ENCODE measurements at places on chromosomes 16 and 17. TPM values are rescaled to one million over a fixed set of nuclear protein-coding genes. Genes with fewer than 3 reads are reported as not detected.

Gene HSF5
- total RNA-seq: 0.11 TPM

Gene TBC1D26
- 2.9 TPM for total RNA-seq

Gene EVI2B
- not detected for total RNA-seq

Gene PTX4
- total RNA-seq: not detected

Gene TMEM235
- total RNA-seq: not detected

- DNase-seq: no peak
These were observed 62.8 kb upstream of the GCSH start for GRCh38 chr16:81158964-81159363.

GRCh38 chr16:2468233-2468724 is 2.8 kb upstream of the NTN3 start:
- no peak for DNase-seq

GRCh38 chr17:17890773-17891759 is 54.3 kb upstream of the SREBF1 start:
- peak; percentile 39 for DNase-seq

DNA sequence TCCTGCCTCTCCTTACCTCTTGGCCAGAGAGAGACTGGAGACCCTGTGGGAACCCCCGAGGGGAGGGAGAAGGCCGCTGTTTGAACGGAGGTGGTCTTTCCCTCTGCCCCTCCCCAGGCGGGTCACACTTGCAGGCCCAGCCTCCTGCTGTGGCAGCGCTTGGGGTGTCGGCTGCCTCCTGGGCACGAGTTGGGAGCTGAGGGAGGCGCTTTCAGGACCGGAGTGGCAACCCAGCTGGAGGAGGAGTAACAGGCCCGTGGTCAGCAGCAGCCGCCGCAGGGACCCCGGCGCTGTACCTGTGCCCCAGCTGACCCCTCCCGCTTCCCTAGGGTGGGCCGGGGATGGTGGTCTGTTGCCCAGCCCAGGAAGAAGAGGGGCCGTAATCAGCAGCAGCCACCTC is 278.3 kb downstream of the SEC14L1 start:
- DNase-seq: no peak

DNA sequence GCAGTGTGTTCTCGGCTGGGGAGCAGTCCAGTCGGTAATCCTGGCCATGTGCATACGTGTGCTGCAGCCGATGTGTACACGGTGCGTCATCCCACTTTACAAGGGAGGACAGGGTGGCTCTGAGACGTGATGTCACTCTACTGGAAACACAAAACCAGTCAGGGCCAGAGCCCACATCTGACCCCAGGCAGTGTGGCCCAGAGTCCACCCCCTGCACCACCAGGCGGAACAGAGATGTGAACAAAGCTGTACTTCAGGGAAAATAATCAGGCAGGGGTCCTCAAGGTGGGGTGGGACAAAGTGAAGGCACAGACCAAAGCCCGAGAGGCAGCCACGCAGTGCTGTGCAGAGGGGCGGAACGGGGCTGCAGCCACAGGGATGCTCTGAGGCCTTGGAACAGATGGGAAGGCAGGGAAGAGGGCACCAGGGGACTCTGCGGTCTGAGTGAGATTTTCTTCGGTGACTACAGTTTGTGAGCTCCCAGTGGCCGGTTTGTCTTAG is 181.5 kb downstream of the ZNF423 start:
- DNase-seq: no peak

GRCh38 chr17:29764748-29765147 is 142.0 kb upstream of the CORO6 start:
- no peak for DNase-seq

- DNase-seq: no peak
These were observed 94.6 kb downstream of the CMIP start for GRCh38 chr16:81539009-81539758.

DNA sequence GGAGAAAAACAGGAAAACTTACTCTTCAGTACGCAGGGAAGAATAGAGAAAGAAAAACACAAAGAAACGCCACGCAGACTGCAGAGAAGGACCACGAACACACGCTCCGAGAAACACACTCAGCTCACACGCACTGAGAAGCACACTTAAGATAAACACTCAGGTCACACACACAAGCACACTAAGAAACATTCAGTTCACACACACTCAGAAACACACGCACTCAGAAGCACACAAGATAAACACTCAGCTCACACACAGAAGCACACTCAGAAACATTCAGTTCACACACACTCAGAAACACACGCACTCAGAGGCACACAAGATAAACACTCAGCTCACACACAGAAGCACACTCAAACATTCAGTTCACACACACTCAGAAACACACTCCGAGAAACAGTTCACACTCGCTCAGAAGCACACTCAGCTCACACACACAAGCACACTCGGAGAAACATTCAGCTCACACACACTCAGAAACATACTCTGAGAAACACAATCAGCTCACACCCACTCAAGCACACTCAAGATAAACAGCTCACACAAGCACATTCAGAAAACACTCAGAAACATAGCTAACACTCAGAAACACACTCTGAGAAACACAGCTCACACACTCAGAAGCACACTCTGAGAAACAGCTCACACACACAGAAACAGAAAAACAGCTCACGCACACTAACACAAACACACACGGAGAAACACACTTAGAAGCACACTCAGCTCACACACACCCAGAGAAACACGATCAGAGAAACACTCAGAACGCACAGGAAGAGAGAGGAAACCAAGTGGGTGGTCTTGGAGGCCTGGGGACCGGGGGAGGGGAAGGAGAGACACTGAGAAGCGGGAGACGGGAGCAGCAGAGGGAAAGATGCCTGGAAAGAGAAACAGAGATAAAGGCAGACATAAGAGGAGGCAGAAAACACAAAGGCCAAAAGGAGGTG is 908 bp downstream of the TMEM98 start:
- no peak for DNase-seq

DNA sequence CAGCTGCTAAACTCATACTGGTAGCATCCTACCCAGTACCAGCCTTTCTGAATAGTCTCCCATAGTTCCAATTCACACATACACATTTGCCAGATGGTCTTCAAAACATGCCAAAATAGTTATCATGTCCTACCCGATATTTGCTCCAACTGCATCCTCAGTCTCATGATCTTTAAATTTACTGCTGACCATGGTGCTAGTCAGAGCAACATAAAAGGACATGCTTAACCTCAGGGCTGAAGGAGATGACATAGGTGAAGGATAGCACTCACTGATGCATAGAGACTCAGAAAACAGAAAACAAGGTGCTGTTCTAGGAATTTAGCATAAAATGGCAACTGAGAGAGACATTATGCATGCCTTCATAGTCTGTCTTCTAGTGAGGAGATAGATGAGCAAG is 200.6 kb upstream of the CCL2 start:
- DNase-seq: no peak

DNA sequence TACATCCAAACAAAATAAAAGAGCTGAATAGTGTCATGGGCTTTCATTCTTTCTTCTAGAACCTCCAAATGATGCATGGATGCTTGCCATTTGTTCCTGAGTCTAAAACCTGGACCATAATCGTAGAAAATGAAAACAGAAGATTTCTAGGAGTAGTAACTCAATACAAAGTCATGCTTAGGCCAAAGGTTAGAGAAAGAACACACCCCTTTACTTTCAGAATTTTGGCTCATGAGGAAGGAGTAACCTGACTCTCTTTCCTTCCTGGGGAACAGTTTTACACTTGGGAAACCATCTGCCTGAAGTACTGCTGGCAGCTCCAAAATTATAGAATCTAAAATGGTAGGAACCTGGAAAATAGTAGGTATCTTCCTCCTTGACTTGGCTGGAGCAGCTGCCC is 137.2 kb downstream of the SNX11 start:
- no peak for DNase-seq

DNA sequence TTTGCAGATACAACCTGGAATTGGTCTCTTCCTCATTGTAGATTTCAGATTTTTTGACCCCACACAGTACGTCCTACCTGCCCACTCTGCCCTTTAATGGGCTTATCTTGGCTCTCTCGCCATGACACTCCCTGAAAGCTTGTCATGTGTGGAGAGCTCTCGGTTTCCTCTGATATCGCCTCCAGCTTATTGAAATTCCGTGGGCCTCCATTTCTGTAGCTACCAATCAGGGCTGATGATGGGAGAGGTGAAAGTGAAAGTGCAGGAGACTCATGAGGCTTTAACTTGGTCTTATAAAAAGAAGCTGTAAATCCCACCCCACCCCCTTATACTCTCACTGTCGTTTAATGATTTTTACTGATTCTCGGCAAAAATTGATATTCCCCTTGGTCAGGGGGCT is 17.7 kb downstream of the HOXB1 start:
- no peak for DNase-seq

DNA sequence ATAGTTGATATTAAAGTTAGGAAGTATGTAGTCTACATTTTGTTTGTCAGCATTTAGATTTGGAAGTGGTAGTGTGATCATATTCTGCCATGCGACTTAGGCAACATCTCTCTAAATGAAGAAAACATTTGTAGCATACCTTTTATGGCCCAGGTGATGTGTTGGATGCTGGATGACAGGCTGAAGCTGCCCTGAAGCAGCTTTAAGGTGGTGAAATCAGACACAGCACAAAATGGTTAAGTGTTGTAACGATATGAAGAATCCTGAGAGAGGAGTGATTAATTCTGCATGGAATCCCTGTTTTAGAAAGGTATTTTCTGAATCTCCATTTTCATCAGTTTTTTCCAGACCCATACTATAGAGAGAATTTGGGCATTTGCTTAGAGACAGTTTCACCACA is 28.3 kb downstream of the AATF start:
- no peak for DNase-seq

DNA sequence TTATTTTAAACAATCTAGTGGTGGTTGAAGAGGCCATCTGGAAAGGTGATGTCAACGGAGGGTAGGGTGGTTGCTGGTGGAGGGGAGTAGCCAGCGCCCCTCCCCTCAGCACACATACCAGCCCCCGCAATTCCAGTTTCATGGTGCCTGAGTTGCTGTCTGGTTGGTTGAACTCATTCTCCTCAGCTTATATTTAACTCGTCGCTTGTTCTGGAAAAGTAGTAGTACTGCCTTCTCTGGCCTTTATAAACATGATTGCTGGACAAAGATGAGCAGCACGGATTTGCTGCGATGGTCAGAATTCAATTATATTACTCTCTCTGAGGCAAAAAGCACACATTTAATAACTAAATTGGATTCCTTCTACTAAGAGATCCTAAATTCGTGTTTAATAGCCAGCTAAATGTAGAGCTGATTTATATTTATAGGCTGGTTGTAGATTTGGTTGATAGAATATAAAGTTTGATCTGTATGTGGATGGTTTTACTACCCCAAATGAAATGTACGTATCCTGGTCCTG is 238.0 kb upstream of the TBX2 start:
- DNase-seq: no peak

GRCh38 chr16:30054451-30054850 is 11.1 kb upstream of the ALDOA start:
- DNase-seq: no peak

GRCh38 chr16:67884-68789 is 4.3 kb downstream of the RHBDF1 start:
- DNase-seq: peak; percentile 9

DNA sequence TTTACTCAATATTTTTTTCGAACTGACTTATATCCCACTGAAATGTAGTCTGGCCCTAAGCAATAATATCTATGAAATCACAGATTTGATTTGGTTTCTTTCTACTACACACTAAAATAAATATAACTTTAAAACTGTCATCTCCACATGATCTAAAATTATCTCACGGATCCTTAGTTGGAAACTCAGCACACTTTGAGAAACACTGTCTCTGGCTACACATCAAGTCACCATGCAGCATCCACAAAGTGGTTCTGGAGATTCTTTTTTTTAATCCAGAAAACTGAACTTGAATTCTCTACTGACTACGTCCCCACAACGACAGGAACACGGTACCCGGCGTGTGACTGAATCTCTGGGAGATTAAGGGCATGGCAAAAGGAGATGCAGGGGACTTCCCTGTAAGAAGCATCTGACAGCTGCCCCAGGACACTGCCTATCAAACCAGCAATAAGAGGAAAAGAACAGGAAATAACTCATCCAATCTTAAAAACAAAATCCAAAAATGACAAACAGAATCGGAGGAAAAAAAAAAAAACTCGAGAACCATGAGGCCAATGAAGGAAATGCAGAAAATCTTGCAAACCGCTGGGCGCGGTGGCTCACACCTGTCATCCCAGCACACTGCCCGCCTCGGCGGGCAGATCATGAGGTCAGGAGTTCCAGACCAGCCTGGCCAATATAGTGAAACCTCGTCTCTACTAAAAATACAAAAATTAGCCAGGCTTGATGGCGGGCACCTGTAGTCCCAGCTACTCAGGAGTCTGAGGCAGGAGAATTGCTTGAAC is 141.0 kb upstream of the RCVRN start:
- DNase-seq: no peak

DNA sequence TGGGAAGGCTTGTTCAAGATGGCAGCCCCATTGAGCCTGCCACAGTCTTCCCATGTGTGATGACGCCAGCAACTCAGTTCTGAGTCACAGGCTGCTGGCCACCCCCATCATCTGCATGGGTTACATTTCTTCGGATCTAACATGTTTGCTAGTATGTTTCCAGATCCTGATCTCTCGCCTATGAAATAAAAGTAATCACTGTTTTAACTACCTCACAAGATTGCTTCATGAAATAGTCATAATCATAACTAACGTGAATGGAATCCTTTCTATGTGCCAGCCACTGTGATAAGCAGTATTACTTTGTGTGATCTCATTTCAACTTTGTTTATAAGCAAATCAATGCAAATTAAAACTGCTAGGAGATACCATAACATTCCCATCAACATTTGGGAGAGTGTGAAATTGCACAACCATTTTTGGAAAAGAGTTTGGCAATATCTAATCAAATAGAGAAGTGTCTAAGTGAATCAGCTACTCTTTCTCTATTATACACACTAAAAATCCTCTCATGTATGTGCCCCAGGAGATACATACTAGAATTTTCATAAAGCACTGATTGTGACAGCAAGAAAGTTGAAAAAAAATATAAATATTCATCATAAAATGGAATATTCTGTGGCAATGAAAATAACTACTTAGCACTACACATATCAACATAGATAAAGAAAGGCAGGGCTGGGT is 300.2 kb upstream of the IRX5 start:
- no peak for DNase-seq

DNA sequence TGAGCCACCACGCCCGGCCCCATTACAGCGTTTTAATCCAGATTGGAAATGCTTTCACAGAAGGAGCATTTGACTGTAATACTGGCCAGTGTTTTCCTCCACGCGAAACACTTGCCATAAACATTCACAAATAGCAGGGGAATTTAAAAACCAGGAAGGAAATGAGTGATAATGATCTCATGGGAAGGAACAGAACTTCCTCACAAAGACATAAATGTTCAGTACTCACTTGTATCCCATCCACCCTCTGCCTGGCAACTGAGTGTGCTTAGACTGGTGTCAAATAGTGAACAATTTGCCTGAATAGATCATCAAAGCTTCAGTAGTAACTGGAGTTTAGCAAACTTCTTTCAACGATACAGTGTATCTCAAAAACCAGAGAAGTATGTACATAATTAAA is 54.1 kb downstream of the PSMD12 start:
- no peak for DNase-seq

DNA sequence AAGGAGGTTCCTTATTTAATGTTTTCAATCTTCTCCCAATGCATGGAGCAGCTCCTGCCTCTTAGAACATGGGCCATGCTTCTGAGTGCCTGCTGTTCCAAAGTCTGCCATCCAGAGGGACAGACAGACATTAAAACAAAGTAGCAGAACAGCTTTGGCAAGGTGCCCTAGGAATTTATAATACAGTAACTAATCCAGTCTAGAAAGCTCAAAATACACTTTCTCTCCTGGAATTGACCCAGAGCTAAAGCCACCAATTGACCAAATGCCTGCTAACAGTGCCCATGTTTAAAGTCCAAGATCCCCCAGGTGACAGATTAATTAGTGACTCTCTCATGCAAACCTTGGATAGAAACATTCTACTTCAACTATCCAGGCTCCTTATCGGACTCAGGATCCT is 11.1 kb upstream of the CHRNE start:
- DNase-seq: no peak

Data from progenitor cell of endocrine pancreas (in vitro differentiated cells).